ENCODE measurements at places on chromosomes 7 and 10.

- DNase-seq, result no peak
Observed at GRCh38 chr10:112287844-112288243, 4.6 kb downstream of the TECTB start.

DNA sequence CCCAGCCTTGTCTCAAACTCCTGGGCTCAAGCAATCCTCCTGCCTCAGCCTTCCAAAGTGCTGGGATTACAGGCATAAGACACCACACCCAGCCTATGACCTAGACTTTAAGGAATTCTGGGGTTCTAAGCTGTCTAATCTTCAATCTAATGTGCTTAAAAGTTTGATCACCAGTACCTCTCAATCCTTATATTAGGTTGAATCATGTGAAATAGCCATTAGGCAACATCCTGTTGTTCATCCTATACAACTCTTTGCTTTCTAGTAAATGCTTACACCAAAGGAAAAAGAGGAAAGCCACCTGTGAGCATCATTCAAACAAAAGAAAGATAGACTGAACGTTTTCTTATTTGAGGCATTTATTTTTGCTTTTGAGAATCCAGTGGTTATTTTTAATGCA is 56.0 kb downstream of the ATOH7 start:
- no peak for DNase-seq

- no peak for DNase-seq
Observed at GRCh38 chr7:47807756-47808155, 140.5 kb downstream of the PKD1L1 start.

- no peak for DNase-seq
Observed at GRCh38 chr7:104653825-104654401, 325.5 kb downstream of the LHFPL3 start.

- DNase-seq, result no peak
Observed at GRCh38 chr10:122853665-122854313, 8.1 kb upstream of the CUZD1 start.

DNA sequence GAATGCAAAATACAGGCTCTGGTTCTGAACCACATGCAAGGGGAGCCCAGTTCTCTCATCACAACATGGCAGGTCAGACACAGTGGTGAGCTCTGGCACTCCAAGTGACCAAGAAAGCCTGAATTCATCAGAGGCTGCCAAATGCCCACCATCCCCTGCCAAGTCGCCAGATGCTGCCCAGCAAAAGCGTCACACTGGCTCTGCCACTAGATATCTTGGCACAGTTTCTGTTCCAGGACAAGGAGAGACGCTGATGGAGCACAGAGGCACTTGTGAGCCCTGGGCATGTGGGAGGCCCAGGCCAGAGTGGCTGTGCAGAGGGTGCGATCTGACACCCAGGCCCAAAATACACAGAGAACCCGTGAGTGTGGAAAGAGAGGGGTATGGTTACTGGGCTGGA is 57.8 kb downstream of the GAD2 start:
- no peak for DNase-seq

- peak; percentile 55 for DNase-seq
Observed at GRCh38 chr7:55366461-55367070, 1.4 kb downstream of the LANCL2 start.

- DNase-seq, result no peak
Observed at GRCh38 chr7:19275000-19275399, 129.8 kb upstream of the FERD3L start.

DNA sequence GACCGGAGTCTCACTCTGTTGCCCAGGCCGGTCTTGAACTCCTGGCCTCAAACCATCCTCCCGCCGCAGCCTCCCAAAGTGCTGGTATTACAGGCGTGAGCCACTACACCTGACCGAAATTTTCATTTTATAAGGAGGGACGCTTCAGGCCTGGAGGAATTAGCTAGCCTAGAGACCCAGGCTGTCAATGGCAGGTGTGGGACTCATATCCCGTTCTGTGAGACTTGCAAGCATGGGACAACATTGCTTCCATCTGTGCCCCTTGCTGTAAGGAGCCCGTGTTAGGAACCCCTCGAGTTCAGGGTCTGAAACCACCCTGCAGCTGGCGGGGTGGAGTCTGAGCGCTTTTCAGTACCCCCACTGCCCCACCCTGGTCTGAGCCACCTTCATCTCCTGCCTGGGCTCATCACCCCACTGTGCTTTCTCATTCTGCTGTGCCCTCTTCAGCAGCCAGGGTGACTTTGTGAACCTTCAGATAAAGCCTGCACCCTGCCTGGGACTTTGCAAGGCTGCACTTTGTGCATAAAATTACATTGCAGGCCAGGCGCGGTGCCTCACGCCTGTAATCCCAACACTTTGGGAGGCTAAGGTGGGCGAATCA is 1.3 kb upstream of the DAGLB start:
- no peak for DNase-seq

- DNase-seq, result no peak
Observed at GRCh38 chr10:124033887-124034218, 59.5 kb downstream of the CHST15 start.

DNA sequence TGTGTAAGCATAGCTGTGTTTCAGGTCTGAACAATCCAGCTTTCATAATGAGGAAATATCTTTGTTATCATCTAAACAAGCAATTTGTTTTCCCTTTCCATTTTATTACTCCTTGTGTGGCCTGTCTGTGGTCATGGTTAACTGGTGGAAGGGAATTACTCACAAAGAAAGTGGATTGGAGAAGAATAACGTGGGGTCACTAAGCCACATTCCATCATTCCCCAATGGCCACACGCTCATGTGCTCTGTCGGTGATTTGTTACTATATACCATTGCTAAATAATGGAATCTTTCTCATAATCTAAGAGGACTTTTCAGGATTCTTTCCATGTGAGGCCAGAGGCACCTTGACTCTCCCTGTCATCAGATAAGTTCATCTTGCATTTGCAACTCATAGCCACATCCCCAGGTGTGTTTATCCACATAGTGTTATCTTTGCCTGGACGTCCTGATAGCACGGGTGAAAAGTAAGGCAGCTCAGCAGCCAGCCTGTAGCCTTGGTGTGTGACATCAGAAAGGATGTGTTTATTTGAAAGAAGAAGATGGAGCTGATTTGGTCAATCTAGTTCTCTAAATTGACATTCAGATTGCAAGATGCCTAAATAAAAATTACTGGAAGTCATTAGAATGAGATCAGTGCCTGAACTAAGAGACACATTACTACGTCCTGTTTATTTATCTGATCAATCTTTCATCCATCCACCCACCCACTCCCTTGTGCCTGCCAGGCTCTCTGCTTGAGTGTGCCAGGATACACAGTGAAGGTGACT is 128.9 kb downstream of the CELF2 start:
- no peak for DNase-seq

DNA sequence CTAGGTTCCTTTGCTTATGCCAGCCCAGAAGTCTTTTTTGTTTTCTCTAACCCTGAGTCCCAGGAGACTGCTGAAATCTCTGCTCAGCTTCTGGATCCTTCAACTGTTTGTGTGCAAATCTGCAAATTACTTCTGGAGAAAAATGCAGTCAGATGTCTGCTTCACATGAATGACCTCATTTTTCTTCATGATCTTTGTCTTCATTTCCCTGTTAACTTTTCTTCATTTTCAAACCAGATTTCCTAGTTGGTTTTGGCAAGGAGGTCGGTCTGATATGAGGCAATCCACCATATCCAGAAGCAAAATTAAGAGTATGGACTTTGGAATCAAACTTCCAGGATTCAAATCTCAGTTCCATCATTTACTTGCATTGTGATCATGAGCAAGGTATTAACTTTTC is 66.8 kb downstream of the ZNF503 start:
- DNase-seq, result no peak

DNA sequence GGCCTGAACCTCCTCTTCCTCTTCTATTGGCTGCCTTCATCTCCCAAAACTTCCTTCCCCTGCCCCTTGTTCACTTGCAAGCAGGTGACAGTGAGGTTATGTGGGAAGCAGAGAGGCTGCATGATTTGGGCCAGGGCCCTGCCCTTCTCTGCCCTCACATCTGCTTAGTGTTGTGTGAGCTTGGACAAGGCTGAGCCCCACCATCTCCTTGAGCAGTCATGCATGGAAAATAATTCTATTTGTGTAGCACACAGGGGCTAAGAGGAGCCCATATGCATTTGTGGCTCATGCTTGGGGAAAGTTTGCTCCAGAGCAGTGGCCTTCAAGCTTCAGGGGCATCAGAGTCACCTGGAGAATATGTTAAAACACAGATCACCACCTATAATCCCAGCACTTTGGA is 26.8 kb upstream of the AQP1 start:
- no peak for DNase-seq

- no peak for DNase-seq
Observed at GRCh38 chr10:1747590-1748157, 10.3 kb upstream of the ADARB2 start.

GRCh38 chr10:71371750-71372166 is 25.0 kb upstream of the CDH23 start:
- DNase-seq, result no peak

DNA sequence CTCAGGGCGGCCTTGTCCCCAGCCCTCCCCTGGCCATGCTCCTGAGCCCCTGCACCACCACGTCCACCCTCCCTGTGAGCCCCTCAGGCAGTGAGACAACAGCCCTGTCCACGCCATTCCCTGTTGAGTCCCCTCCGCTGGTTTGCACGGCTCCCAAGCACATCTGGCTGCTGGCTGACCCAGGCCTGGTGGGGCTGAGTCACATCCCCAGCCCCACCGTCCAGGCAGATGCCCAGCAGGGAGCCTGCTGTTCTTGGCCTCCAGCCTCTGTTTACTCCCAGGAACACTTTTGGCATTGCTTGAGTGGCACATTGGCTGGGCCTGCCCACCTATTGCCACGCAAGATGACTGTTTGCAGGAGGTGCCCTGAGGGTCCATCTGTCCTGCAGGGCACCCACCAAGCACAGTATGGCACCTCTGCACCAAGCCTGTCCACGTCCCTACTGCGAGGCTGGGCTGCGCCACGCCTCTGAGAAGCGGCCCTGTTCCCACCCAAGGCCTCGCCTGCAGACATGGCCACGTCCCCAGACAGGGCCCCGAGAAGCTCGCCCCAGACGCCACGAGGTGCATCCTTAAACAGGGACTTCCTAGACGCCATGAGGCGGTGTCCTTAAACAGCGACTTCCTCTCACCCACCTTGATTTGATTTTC is 48.4 kb upstream of the INPP5A start:
- DNase-seq, result no peak

GRCh38 chr7:10584886-10585285 is 388.8 kb upstream of the PHF14 start:
- no peak for DNase-seq

DNA sequence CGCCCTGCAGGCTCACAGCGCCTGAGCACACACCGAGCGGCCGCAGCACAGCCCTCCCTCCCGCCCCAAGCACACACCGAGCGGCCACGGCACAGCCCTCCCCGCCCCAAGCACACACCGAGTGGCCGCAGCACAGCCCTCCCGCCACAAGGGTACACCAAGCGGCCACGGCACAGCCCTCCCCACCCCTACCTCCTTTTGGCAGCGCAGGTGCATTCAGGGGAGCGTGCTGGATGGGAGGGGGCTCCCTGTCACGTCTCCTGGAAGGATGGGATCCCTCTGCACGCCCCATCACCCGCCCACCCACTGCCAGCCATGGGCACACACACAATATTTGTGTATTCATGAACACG is 482.6 kb downstream of the DNAJB6 start:
- DNase-seq, result no peak

- DNase-seq, result no peak
Observed at GRCh38 chr10:48691812-48692528, 7.3 kb downstream of the WDFY4 start.

- peak; percentile 80 for DNase-seq
Observed at GRCh38 chr10:114937962-114938855, at the start of gene TRUB1. Gene TRUB1 (plus strand): TSS chr10:114938195. CDS start chr10:114938254, 59 bp downstream.

DNA sequence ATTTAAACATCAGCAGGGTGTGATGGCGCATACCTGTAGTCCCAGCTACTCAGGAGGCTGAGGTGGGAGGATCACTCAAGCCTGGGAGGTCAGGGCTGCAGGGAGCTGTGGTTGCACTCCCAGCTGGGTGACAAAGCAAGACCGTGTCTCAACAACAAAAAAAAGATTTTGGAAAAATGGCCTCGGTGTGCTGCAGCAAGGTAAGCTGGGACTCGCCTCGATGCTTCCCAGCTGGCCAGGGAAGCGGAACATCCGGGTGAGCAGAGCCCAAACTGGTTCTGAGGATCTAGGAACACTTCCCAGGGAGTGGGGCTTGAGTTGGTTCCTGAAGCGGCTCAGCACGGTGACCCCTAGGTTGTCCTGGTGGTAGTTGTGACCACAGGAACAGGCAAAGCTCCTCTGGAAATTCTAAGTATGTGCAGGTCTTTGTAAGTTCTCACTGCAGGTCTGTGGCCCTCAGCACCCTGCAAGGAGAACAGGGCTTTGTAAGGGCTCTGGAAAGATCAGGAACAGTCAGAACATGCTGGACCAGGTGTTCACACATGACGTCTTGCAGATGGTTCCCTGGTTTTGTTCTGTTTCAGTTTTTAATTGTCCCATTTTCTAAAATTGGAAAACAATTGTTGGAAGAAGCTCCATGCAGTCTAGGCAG is 38.6 kb upstream of the ZMIZ2 start:
- DNase-seq, result no peak

- no peak for DNase-seq
Observed at GRCh38 chr10:26215396-26215934, 1.1 kb upstream of the GAD2 start.

DNA sequence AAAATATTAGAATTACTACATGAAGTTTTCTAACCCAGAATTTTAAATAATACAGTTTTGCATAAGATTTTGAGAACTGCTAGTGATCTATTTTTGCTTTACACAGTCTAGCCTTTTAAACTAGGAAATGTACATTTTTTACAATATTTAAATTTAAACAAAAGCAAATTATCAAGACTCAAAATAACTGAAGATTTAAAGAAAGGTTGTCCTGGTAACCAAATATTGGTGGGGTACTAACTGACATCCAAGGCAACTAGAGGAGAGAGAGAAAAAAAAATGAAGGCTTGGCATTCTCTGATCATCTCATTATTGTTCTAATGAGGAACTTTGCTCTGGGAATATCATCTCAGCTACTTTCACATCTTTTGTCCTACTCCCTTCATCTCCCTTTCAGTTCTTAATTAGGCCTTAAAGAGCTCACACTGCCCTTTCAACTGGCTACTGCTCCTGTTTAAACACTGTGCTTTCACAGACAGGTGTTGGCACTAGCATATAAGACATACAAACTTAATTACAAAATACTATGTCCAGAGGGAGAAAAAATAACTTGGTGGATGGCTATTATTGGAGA is 33.7 kb downstream of the RAB11FIP2 start:
- no peak for DNase-seq

DNA sequence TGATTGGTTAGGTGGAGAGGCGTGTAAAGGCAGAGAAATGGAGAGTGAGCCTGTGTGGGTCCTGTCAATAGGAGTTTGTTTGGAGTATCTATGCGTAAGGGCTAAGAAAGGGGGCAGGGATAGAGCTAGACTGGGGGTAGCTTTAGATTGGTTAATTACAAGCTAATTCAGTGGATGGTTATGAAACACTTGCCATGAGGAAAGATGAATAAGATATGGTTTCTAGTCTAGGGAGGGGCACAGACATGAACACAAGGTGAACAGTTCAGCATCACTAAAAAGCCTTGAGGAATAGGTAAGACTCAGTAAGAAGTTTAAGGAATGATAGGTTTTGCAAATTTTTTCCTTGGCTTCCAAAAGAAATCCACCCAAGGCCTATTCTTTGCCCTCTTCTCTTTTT is 50.6 kb downstream of the PLPP4 start:
- DNase-seq, result no peak

GRCh38 chr10:7146189-7146588 is 264.6 kb downstream of the SFMBT2 start:
- DNase-seq, result no peak

Measured in T-helper 2 cell (primary cell).